Mesenteric fat pad (tissue), 1 donor: ENCODE measurements at places on chromosomes 4 and X. TPM values are rescaled to one million over a fixed set of nuclear protein-coding genes. Genes with fewer than 3 reads are reported as not detected.

The SMIM31 gene
- total RNA-seq: not detected

The STARD8 gene
- total RNA-seq: 21.9 TPM

The SLC26A1 gene
- total RNA-seq: 0.22 TPM

The LONRF3 gene
- total RNA-seq: 13.1 TPM

The TRIM2 gene
- 17.6 TPM for total RNA-seq

The MAGEA2 gene
- total RNA-seq: not detected

The LRIT3 gene
- 0.16 TPM for total RNA-seq

The KLB gene
- 7.4 TPM for total RNA-seq

The DDX53 gene
- not detected for total RNA-seq

The NSG1 gene
- 0.16 TPM for total RNA-seq

The BTC gene
- 1.3 TPM for total RNA-seq

The ENPEP gene
- 13.9 TPM for total RNA-seq

The TCEAL6 gene
- total RNA-seq: not detected

The TRIM60 gene
- total RNA-seq: not detected

The GPR143 gene
- total RNA-seq: not detected

The FOXP3 gene
- total RNA-seq: not detected

The MAGEC2 gene
- total RNA-seq: not detected

The FGD1 gene
- 5.0 TPM for total RNA-seq

The USP38 gene
- 20.7 TPM for total RNA-seq

The NEIL3 gene
- total RNA-seq: 0.32 TPM

The MAGEE2 gene
- not detected for total RNA-seq

DNA sequence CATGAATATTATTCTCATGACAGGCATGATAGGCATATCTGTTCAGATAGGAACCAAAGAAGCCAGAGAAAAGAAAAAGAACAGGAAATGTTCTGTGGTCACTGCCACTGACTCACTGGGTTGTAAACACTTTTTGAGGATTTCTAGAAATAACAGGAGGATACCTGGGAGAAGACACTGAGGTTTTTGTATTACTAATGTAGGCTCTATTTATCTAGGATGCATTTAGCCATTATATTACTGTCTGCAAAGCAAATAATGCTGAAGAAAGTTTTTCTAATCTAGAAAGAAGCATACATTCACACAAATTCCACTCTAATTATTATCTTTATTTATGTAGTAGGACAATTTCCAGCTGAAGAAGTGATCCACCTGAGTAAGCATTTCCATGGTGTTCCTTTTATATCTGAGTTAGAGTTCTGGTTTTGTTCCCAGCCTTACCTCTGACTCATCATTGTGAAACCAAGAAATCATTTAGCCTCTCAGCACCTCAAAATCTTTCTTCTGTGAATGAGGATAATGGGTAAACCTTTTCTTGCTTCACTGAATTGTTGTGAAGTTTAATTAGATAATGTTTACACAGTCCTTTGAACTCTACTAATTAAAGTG, 40.2 kb upstream of the EPGN start:
- DNase-seq: no peak

DNA sequence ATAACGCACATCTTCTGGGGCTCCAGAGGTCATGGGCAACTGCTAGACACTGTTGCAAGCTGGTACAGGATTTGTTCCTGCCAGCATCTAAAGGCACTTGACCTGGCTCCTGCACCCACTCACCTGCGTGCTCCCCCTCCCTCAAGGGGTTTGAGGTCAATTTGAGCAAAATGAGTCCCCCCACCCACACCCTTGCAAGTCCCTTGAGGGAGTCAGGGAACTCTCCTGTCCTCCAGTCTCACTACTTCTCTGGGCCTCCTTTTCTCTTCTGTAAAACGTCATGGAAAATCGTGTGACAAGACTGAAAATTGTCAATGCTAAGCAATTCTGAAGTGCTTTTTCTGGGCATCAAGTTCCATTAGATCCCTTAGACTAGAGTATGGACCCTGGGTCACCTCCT, 39.9 kb upstream of the PGK1 start:
- no peak for DNase-seq

- peak; percentile 91 for DNase-seq
Observed at GRCh38 chrX:118839334-118839958, 15.8 kb downstream of the ZCCHC12 start.

GRCh38 chr4:130026185-130026584, 930.2 kb downstream of the C4orf33 start:
- no peak for DNase-seq

GRCh38 chr4:120130786-120131185, 64.1 kb upstream of the MAD2L1 start:
- no peak for DNase-seq

- no peak for DNase-seq
Observed at GRCh38 chr4:180217070-180217469, 2026.1 kb upstream of the TENM3 start.

DNA sequence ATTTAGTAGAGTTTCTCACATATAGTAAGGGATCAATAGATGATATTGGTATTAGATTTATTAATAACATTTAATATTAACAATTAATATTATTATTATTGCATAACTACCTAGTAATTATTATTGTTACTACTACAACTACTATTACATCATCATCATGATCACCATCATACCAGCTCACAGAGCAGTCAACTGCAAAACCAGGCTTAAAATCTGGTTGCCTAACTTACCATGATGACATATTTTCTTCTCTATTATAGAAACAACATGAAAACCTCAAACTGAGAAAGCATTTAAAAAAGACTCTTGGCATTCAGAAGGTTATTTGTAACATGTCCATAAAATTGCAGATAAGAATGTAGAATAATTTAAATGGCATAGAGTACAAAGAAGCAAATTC, 247.0 kb upstream of the TTC29 start:
- DNase-seq: no peak

DNA sequence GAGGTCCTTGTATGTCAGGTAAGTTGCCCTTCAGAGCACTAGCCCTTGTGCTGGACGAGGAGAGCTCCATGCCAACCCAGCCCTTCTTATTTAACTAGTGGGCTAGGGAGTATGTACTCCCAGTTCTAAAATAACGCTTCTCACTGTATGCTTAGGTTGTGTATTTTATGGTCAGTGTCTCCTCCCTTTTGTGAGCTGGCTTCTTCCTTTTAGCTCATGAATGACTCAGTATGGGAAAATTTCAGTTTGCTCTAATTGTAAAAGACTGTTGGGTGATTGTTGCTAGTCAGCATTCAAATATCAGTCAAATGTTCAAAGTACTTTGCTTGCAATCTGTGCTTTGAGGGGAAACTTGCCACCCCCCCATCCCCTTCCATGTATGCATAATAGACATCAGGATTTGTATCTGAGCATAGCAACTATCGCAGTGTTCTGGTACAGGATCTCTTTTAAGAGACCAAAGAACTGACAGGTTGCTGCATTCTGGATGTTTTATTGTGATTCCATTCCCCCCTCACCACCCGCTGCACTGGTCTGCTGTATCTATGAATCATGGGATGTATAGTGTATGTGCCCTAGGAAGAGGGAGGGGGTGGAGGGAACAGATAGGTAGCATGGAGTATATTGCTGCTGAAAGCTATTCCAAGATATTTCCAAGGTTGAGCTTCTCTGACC, 34.7 kb downstream of the DLG3 start:
- no peak for DNase-seq

DNA sequence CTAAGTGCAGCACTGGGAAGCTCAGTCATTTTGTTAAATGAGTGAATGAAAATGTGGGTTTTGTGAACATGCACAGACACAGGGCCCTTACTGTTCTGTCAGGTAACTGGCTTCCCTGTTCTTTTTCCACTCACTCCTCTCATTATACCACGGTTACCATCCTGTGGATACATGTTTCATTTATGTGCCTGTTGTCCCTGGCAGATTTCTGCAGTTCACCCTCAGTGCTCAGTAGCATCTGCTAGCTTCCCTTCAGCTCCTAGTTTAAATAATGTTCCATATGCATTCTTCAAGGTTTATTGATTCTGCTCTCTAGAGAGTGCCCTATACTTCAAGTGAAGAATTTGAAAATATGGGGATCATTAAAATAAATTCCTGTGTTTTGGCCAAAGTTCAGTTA, 1634.3 kb upstream of the ADGRL3 start:
- DNase-seq: no peak

DNA sequence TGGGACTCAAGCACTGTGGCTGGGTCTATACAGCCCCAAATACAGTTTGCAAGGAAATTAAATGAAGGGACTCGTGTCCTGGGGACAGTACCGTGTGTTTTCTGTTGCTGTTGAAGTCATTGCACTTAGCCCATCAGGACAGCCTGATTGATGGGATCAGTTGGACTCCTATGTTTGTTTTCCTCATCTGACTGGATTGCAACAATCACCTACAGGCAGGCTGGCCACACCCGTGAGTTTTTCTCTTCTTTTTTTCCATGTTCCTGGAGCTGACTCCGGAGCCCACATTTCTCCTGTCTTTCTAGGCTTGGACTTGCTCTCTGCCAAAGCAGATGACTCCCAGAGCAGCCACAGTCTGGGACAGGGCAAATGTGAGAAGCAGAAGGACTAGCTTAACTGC, 38.1 kb downstream of the RTL9 start:
- no peak for DNase-seq

GRCh38 chr4:140968371-140968770, 164.9 kb downstream of the RNF150 start:
- no peak for DNase-seq

GRCh38 chrX:14670819-14671218, 141.5 kb downstream of the GLRA2 start:
- DNase-seq: no peak

DNA sequence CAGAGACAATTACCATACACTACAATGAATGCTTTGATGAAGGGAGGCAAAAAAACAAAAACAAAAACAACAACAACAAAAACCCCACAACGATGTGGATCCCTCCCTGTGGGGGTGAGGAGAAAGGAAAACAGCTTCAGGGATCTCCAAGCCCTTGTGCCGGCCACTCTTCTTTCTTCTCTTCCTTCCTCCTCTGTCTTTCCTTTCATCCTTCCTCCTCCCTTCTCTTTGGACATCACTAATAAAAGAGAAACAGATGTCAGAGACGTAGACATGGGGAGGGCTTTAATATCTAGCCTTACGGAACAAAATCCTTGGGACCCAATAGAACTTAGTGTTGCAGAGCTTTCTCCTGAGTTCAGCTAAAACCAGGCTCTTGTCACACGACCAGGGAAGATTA, 18.8 kb upstream of the STX18 start:
- DNase-seq: no peak

DNA sequence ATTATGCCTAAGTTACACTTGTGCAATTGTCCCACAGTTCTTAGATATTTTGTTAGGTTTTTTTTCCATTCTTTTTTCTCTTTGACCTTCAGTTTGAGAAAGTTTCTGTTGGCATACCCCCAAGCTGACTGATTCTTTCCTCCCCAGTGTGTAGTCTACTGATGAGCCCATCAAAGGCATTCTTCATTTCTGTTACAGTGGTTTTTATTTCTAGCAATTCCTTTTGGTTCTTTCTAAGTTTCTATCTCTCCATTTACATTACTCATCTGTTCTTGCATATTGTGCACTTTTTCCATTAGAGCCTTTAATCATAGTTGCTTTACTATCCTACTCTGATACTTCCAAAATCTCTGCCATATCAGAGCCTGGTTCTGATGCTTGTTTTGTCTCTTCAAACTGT, 31.9 kb downstream of the CASP6 start:
- DNase-seq: no peak

DNA sequence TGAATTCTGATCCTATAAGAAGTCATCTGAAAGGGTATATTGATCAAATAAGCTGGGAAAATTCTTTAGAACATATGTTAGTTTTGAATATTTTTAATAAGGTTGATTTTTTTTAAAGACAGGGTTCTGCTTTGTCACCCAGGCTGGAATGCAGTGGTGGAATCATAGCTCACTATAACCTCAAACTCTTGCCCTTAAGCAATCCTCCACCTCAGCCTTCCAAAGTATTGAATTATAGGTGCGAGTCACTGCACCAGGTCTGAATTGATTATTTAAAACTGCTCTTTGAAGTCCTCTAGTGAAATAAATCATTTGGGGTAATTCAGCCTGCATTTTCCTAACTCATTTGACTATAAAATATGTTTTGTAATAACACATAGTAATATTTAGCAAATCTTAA, 812.3 kb downstream of the PDHA2 start:
- no peak for DNase-seq

DNA sequence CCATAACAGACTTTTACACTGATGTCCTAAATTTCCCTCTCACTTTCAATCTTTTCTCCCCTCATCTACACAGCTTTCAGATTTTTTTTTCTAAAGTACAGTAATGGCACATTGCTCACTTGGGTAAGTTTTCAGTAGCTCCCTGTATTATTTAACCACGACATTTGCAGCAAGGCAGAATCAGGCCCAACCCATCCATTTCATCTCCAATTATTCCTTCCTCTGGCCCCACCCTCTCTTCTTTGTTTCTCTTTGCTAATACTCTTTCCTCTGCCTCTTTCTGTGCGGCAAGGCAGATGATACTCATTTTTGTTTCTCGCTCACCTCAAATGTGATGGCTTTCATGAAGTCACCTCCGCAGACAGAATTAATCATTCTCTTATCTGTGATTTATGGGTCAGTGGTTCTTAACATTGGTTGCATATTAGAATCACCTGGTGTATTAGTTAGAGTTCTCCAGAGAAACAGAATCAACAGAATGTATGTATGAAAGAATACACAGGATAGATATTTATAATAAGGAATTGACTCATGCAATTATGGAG, 43.4 kb upstream of the GATB start:
- no peak for DNase-seq

DNA sequence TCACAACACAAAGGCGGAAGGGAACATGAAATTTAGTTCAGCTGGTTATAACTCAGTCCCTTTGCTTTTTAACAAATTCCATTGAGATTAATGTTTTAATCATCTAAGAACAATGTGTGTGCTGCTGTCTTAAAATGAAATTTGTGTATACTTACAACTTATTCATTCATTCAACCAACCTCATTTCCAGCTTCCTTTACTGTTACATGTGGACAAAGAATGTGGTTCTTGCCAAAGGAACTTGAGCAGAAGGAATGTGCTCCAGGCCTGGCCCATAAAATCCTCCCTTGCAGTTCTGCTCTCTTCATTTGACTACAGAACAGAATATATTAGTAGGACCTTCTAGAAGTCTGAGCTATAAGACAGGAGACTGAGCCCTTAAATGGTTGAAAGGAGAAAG, 176.8 kb upstream of the GLRA2 start:
- DNase-seq: no peak

GRCh38 chr4:187887906-187888305, 107.7 kb upstream of the ZFP42 start:
- no peak for DNase-seq

GRCh38 chrX:13598877-13599276, 29.5 kb downstream of the EGFL6 start:
- no peak for DNase-seq

- DNase-seq: no peak
Observed at GRCh38 chr4:25839687-25840086, 23.1 kb downstream of the SEL1L3 start.

GRCh38 chrX:72080150-72080549, 51.6 kb downstream of the RTL5 start:
- DNase-seq: no peak

- DNase-seq: no peak
Observed at GRCh38 chr4:115972967-115973366, 859.5 kb upstream of the NDST4 start.

DNA sequence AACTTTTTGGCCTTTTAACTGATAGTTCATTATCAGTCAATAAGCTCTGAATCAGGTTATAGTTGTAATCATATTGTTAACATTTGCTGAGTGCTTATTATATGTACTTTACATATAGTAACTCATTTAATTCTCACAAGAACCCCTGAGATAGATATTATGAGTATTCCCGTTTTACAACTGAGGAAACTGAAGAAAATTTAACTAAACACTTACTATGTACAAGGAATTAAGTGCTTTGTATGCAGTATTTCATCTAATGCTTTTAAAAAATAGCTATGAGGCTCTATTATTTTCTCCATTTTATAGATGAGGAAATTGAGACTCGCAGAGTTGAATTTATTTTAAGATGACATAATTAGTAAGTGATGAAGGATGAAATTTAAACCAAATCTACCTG, 27.7 kb upstream of the FGF2 start:
- DNase-seq: no peak
